ENCODE measurements at places on chromosomes 1 and 21. TPM values are rescaled to one million over a fixed set of nuclear protein-coding genes. Genes with fewer than 3 reads are reported as not detected.

DNA sequence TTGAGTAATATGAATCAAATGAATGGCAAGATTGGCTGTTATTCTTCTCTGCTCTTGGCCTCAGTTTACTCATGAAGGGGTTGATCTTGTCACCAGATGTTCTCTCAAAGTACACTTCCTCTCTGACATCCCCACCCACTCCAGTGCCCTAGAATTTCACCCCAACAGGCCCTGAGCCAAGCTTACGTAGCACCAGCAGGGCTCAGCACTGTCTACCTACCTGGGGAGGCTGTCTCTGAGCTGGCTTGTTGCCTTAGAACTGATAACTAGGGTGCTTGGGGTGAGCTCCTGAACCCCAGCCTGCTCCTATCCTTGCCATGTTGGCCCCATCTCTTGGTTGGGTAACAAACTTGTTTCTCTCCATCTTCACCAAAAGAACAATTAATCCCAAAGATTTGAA, 159.1 kb upstream of the USP24 start:
- no peak for DNase-seq

DNA sequence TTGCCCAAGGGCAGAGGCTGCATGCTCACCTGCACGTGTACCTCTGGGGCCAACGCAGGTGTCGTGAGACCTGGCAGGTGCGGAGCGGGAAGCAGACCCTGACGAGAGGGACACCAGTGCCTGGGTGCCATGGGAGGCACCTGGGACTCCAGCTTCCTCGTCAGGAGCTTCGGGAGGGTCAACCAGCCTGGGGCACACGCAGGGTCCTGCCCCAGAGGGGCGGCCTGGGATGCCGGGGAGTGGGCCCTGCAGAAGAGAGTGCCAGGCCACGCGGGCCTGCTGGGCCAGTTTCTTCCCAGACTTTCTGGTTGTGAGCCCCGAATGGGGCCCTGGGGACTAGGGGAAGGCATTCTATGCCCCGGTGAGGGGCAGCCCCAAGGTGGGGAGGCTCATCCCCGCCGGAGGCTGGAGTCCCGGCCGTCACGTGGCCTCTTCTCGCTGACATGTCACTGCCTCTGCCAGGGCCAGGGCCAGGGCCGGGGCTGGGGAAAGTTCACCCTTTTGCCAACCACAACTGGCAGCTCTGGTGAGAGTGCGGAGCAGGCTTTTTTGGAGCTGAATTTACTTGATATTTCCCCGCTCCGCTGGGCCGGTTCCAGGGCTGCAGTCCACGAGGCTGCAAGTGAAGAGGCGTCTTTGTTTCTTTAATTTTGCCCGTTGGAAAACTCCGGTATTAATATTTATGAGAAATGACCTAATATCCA, 38.5 kb upstream of the ACTRT2 start:
- DNase-seq: no peak

Gene GPR37L1
- total RNA-seq: not detected

Gene PDPN
- total RNA-seq: 4.8 TPM

GRCh38 chr1:42319128-42319851, 15.7 kb downstream of the FOXJ3 start:
- DNase-seq: no peak

Gene PEF1
- total RNA-seq: 38.9 TPM

Gene XPR1
- total RNA-seq: 62.1 TPM

Data from glutamatergic neuron (in vitro differentiated cells).